Type B pancreatic cell (in vitro differentiated cells): ENCODE measurements at places on chromosomes 3 and 15. TPM values are rescaled to one million over a fixed set of nuclear protein-coding genes. Genes with fewer than 3 reads are reported as not detected.

- DNase-seq: no peak
Observed at GRCh38 chr15:71570736-71571135, 239.6 kb upstream of the NR2E3 start.

GRCh38 chr15:99454941-99455788 is 110.6 kb upstream of the MEF2A start:
- no peak for DNase-seq

GRCh38 chr15:101803676-101804075 is 367 bp downstream of the OR4F6 start:
- no peak for DNase-seq

DNA sequence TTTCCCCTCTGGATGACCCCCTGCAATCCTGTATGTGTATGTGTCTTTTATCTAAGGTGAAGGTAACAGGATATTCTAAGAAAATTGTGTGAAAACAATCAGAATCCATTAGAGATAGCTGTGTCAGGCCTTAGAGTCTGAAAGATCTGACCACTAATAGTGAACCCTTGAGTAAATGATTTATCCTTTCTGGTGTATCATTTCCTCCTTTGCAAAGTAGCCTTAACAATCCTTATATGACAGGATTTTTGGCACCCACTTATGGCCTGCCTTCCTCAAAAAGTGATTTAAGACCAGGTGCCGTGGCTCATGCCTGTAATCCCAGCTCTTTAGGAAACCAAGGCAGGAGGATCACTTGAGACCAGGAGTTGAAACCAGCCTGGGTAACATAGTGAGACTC is 110.2 kb downstream of the RBPMS2 start:
- no peak for DNase-seq

FBXL22 gene
- 0.45 and 1.1 TPM in 2 replicates for total RNA-seq

WNT7A gene
- 3.4 and 15.1 TPM in 2 replicates for total RNA-seq

ALG1L2 gene
- total RNA-seq: 1.4 and 2.1 TPM in 2 replicates
